CD4-positive, alpha-beta memory T cell (primary cell): ENCODE measurements at places on chromosomes 2 and 18.
A peak's percentile ranks its signal among the peaks of the same experiment; 100 is the strongest.

DNA sequence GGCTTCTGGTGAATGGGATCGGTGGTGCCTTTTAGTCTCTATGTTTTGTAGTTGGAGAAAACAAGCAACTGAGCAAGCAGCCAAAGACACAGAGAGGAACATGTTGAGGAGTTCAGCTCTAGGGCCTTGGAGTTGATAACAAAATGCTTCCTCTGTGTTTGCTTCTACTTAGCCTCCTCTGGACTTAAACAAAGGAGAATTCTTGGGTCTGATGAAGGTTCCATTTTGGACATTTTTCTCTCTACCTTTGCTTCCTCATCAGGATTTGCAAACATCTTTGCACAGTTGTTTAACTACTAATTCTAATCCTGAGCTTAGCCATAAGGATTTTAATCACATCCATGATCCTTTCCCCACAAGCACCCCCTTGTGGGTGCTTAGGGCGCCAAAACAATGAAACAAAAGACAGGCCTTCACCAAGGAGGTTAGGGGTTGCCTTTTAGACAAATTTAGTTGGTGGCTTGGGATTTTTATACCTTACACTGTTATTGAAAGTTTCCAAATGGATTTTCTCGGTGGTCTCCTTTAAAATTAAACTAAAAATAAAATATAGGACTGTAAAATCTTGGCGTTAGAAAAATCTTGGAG, 148.5 kb upstream of the SATB2 start:
- no peaks in the 10 kb centered on the region for H3K27me3 ChIP-seq
- H3K4me1 ChIP-seq: no peaks in the 10 kb centered on the region
- no peak overlapping the region for H3K27ac ChIP-seq
- H3K36me3 ChIP-seq: no peaks in the 10 kb centered on the region

DNA sequence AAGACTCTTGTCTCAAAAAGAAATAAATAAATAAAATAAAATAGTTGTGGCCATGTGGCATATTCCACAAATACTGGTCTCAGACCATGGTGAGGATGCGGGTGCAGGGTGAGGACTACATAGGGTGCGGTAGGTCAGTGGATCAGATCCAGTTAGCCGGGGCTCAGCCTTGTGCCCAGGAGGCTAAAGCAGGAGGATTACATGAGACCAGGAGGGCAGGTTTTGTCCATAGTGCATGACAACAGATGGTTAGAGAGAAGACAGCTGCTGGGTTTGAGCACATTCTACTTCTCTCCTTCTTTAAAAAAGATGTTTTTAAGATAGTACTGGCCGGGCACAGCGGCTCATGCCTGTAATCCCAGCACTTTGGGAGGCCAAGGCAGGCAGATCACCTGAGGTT, 12.8 kb upstream of the PSD4 start:
- no peak overlapping the region for H3K4me3 ChIP-seq
- no peak overlapping the region for H3K27ac ChIP-seq
- no peaks in the 10 kb centered on the region for H3K36me3 ChIP-seq
- no peaks in the 10 kb centered on the region for H3K27me3 ChIP-seq

GRCh38 chr2:152510621-152511020, 175.6 kb downstream of the FMNL2 start:
- H3K27ac ChIP-seq: no peak overlapping the region
- H3K4me3 ChIP-seq: no peak overlapping the region
- no peaks in the 10 kb centered on the region for H3K4me1 ChIP-seq
- no peak for DNase-seq
- no peaks in the 10 kb centered on the region for H3K27me3 ChIP-seq
- no peaks in the 10 kb centered on the region for H3K36me3 ChIP-seq

GRCh38 chr2:121028577-121028976, 256.4 kb downstream of the TFCP2L1 start:
- no peak overlapping the region for H3K27ac ChIP-seq
- H3K27me3 ChIP-seq: no peaks in the 10 kb centered on the region
- H3K36me3 ChIP-seq: no peaks in the 10 kb centered on the region
- no peaks in the 10 kb centered on the region for H3K4me1 ChIP-seq
- no peak overlapping the region for H3K4me3 ChIP-seq
- no peak for DNase-seq

- no peaks in the 10 kb centered on the region for H3K36me3 ChIP-seq
- no peaks in the 10 kb centered on the region for H3K4me1 ChIP-seq
- DNase-seq: no peak
- H3K4me3 ChIP-seq: no peak overlapping the region
Measured at GRCh38 chr2:216765761-216766262, 70.5 kb upstream of the IGFBP5 start.

DNA sequence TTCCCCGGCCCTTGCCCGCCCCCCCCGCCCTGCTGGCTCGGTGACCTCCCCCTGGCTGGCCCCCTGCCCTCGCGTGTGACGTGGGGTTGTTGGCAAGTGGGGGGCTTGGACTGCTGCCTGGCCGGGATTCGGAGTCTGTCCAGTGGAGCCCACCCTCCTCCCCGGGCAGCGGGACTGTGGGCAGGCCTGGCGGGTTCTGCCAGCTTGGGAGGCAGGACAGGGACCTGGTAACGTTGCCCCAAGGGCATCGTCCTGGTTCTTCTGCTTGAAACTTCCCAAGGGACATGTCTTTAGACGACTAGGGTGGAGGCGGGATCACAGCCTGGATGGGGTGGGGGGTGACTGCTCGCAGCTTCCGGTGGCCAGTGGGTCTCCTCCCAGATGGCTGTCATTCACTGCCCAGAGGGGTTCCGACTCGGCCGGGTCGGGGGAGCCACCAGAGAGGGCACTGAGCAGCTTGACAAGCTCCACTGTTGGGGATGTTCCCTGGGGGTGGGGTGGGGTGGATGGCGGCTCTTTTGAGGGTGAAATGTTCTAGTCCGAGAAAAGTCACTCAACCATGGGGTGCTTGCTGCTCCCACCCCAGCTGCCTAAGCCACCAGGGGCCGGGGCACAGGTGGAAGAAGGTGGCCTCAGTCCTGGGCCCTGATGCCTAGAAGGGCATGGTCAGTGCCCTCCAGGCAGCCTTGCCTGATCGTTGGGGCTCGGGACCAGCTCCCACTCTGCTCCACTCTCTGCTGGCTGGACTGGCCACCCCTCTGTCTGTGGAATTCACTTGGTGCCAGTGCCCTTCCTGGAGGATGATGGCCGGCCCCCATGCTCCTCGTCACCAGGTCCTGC, 4.3 kb upstream of the HS6ST1 start:
- no peaks in the 10 kb centered on the region for H3K27me3 ChIP-seq
- no peak overlapping the region for H3K27ac ChIP-seq
- H3K36me3 ChIP-seq: no peaks in the 10 kb centered on the region
- H3K4me1 ChIP-seq: peaks cover 13% of the 10 kb centered on the region
- no peak for DNase-seq
- no peak overlapping the region for H3K4me3 ChIP-seq

- no peak overlapping the region for H3K27ac ChIP-seq
- H3K27me3 ChIP-seq: no peaks in the 10 kb centered on the region
- H3K4me3 ChIP-seq: no peak overlapping the region
- no peaks in the 10 kb centered on the region for H3K36me3 ChIP-seq
- DNase-seq: no peak
- H3K4me1 ChIP-seq: no peaks in the 10 kb centered on the region
Measured at GRCh38 chr2:71826826-71827523, 320.7 kb downstream of the CYP26B1 start.

DNA sequence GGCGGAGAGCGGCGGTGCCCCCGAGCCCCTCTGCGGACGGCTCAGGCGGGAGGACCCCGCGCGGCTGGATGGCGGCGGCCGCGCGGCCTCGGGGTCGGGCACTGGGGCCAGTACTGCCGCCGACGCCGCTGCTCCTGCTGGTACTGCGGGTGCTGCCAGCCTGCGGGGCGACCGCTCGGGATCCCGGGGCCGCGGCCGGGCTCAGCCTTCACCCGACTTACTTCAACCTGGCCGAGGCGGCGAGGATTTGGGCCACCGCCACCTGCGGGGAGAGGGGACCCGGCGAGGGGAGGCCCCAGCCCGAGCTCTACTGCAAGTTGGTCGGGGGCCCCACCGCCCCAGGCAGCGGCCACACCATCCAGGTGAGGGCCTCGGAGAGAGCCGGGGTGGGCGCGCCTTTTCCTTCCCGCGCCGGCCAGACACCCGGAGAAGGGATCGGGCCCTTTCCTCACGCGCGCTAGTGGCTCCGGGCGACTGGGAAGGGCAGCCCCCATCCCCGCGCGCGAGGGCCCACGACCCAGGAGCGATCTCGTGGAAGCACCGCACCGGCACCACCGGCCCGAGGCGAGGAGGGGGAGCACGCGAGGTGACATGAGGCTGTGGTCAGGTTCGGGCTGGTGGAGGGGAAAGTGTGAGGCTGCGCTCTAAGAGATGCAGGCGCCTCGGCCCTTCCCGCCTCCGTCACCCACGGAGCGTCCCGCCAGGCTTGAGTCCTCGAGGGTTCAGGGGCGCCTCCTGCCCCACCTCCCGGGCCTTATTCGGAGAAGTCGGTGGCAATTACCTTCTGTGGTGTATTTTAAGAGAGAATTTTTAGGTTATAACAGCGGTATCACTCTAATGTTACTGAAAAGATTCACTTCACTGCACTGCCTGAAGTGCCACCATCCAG, 607 bp downstream of the LAMA3 start:
- H3K4me1 ChIP-seq: peaks cover 8% of the 10 kb centered on the region
- H3K36me3 ChIP-seq: no peaks in the 10 kb centered on the region
- no peak overlapping the region for H3K27ac ChIP-seq
- peaks cover 16% of the 10 kb centered on the region for H3K27me3 ChIP-seq

DNA sequence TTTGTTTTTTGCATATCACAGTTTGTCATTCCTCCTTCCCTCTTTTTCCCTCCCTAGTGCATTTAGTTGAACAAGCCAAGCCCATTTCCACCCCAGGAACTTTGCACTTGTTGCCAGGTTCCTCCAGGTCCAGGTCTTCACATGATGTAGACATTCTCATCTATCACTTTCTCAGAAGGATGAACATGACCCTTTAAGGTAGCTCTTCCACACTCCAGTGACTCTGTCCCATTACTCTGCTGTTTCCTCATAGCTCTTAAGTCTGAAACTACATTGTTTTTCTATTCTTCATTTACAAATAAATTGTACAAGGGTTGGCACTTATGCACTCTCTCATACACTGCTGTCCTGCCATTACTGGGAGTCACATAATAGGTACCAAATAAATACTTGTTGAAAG, 6.1 kb downstream of the KYNU start:
- no peaks in the 10 kb centered on the region for H3K27me3 ChIP-seq
- no peaks in the 10 kb centered on the region for H3K4me1 ChIP-seq
- H3K36me3 ChIP-seq: no peaks in the 10 kb centered on the region
- H3K27ac ChIP-seq: no peak overlapping the region
- no peak for DNase-seq

GRCh38 chr18:49819823-49820671, 6.7 kb upstream of the ACAA2 start:
- H3K36me3 ChIP-seq: no peaks in the 10 kb centered on the region
- H3K27ac ChIP-seq: peak overlapping the region; percentile 36
- H3K27me3 ChIP-seq: no peaks in the 10 kb centered on the region
- DNase-seq: peak; percentile 77
- peak overlapping the region; percentile 25 for H3K4me3 ChIP-seq

- H3K36me3 ChIP-seq: no peaks in the 10 kb centered on the region
- DNase-seq: no peak
- no peaks in the 10 kb centered on the region for H3K27me3 ChIP-seq
- no peak overlapping the region for H3K4me3 ChIP-seq
Measured at GRCh38 chr2:134594399-134594798, 124.4 kb downstream of the TMEM163 start.

DNA sequence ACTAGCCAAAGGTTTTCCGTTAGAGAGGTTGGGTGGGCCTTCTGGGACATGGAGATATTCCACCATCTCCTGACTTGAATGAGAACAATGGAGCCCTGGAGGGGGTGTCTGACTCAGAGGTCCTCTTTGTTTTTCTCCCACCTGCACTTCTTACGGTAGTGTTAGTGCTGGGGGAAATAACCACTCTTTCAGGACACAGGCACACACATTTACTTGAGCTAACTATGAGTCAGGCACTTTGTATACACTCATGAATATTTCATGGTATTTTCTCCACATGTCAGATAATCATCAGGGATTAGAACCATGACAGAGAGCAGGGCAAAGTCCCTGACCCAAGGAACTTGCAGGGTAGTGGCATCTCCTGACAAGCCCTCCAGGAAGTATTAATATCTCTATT, 439.1 kb downstream of the TSN start:
- DNase-seq: no peak
- H3K27me3 ChIP-seq: no peaks in the 10 kb centered on the region
- no peak overlapping the region for H3K27ac ChIP-seq
- H3K4me1 ChIP-seq: no peaks in the 10 kb centered on the region

DNA sequence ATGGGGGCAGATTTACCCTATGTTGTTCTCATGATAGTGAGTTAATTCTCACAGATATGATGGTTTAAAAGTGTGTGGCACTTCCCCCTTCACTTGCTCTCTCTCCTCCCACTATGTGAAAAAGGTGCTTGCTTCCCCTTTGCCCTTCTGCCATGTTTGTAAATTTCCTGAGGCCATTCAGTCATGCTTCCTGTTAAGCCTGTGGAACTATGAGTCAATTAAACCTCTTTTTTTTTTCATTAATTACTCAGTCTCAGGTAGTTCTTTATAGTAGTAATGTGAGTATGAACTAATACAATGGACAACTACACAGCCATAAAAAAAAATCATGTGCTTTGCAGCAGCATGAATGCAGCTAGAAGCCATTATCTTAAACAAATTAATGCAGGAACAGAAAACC, 118.5 kb downstream of the CALCRL start:
- H3K27ac ChIP-seq: no peak overlapping the region
- H3K36me3 ChIP-seq: no peaks in the 10 kb centered on the region
- H3K4me1 ChIP-seq: no peaks in the 10 kb centered on the region
- H3K27me3 ChIP-seq: no peaks in the 10 kb centered on the region
- no peak overlapping the region for H3K4me3 ChIP-seq

DNA sequence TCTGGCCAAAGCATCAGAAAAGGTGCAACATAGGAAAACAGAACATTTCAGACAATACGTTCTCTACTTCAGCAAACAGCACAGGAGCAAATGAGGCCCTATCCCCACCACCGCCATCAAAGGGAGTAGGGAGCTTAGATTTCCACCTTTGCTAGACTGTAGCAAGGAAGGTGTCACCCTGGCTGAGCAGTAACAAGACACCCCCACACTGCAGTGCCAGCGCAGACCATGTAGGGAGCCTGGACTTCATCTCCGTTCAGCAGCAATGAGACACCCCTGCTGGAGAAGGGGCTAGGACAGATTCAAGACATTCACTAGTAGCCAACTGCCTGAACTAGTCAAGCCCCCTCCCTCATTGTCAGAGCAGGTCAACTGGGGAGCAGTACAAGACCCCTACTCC, 160.1 kb upstream of the CBLN2 start:
- no peak overlapping the region for H3K4me3 ChIP-seq
- no peak overlapping the region for H3K27ac ChIP-seq
- no peak for DNase-seq

DNA sequence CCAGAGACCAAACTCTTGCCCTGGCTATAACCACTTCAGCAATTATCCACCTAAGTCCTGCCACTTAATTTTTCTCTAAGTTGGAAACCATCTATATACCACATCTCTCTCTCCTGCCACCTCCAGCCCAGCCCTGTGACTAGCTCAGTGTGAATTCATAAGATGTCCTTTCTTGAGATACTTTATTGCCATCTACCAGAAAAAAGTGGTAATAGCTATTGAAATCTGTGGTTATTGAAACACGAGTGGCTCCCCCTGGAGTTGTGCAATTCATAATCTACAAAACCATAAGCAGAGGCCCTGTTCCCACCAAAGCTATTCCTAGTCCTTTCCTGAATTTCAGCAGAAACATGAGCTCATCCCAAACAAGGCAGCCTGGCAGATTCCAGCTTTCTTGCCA, 324.0 kb downstream of the TXNL1 start:
- no peak overlapping the region for H3K27ac ChIP-seq
- H3K36me3 ChIP-seq: no peaks in the 10 kb centered on the region
- H3K27me3 ChIP-seq: no peaks in the 10 kb centered on the region

GRCh38 chr2:222305516-222306392, 7.0 kb upstream of the PAX3 start:
- no peaks in the 10 kb centered on the region for H3K36me3 ChIP-seq
- peak overlapping the region; percentile 23 for H3K4me3 ChIP-seq
- no peak overlapping the region for H3K27ac ChIP-seq
- H3K4me1 ChIP-seq: peaks cover 35% of the 10 kb centered on the region
- DNase-seq: no peak
